ENCODE measurements at places on chromosomes 3 and 15. TPM values are rescaled to one million over a fixed set of nuclear protein-coding genes. Genes with fewer than 3 reads are reported as not detected.

ALDH1A2 gene
- total RNA-seq: 2.6 TPM

LMAN1L gene
- total RNA-seq: not detected

ASB14 gene
- not detected for total RNA-seq

SCAANT1 gene
- total RNA-seq: not detected

TOPAZ1 gene
- total RNA-seq: not detected
